ENCODE measurements at places on chromosomes 16 and 17. TPM values are rescaled to one million over a fixed set of nuclear protein-coding genes. Genes with fewer than 3 reads are reported as not detected.
A peak's percentile ranks its signal among the peaks of the same experiment; 100 is the strongest.

Gene TACO1
- polyA plus RNA-seq, result 16.1 TPM

Gene KRT20
- not detected for polyA plus RNA-seq

Gene RPL13
- polyA plus RNA-seq, result 2,565 TPM

Gene RPTOR
- polyA plus RNA-seq, result 14.0 TPM

DNA sequence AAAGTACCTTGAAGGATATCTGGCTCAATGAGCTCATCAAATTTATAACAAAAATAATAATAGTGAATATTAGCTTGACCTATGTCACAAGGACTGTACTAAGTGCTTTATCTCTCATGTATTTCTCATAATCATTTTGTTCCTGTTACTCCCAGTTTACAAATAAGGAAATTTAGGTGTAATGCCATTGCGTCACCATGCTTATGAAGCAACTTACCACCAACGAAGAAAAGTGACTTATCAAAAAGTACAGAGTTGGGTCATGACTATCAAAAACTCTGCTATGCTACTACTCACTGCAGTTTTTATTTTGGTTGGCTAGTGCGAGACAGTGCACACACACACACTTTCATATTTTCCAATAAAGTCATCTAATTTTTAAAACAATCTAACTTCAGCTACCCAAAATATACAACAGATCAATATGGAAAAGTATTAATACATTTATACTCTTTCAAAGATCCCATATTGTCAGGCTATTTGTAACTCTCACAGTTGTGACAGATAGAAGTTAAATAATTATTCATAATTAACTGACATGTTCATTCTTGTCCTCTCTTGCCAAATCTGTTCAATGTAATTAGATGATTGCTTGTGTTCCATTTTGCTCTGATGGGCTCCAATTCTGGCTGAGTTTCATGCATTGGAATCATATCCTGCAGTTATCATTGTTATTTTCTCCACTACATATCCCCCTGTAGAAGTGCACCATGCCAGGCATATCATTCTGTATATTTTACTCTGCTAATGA is 119.4 kb downstream of the KCNJ2 start:
- DNase-seq, result no peak

- no peak for DNase-seq
These were observed 19.7 kb downstream of the DHRS7B start for GRCh38 chr17:21146362-21147015.

DNA sequence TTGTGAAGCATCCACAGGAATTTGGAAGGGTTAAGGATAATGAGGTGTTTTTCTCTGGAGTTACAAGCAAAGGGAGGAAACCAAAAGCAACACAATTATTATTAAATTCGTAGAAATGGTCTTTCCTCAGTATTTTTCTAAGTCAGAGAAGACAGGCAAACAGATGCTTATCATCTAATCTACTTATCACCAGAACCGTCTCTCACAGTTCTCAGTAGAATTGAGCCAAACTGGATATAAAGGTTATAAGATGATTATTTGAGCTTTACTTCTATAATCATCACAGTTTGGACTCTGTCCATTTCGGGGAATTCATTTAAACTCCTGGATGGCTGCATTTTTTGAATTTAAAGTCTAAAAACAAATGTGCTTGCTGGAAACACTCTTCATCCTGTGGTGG is 245.0 kb downstream of the KCNJ2 start:
- no peak for DNase-seq

GRCh38 chr17:76171706-76172105 is 30.7 kb upstream of the FOXJ1 start:
- DNase-seq, result no peak

DNA sequence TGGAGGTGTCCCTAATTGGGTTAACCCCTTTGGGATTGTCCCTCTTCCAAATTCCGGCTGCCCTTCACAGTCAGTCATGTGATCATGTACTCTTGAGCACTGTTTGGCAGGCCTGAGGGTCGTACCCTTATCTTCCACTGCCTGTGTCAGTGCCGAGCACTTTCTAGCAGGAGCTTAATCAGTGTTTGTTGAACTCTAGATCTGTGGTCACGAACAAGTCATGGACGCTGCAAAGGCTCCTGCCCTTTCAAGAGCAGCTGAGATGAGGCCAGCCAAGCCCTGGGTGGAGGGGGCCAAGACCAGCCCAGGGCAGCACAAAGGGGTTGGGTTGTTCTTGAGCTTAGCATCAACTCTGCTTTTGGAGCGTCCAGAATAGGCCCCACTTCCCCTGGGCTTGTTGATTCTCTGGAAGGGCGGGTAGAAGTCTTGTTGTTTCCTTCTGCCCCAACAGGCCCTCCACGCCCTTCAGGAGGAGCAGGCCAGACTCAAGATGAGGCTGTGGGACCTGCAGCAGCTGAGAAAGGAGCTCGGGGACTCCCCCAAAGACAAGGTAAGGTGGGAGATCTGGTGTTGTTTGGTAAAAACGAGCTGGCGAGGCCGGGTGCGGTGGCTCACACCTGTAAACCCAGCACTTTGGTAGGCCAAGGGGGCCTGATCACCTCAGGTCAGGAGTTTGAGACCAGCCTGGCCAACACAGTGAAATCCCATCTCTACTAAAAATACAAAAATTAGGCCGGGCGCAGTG is 5.3 kb downstream of the IFI35 start:
- no peak for DNase-seq

GRCh38 chr17:70390049-70390448 is 220.7 kb downstream of the KCNJ2 start:
- DNase-seq, result no peak

DNA sequence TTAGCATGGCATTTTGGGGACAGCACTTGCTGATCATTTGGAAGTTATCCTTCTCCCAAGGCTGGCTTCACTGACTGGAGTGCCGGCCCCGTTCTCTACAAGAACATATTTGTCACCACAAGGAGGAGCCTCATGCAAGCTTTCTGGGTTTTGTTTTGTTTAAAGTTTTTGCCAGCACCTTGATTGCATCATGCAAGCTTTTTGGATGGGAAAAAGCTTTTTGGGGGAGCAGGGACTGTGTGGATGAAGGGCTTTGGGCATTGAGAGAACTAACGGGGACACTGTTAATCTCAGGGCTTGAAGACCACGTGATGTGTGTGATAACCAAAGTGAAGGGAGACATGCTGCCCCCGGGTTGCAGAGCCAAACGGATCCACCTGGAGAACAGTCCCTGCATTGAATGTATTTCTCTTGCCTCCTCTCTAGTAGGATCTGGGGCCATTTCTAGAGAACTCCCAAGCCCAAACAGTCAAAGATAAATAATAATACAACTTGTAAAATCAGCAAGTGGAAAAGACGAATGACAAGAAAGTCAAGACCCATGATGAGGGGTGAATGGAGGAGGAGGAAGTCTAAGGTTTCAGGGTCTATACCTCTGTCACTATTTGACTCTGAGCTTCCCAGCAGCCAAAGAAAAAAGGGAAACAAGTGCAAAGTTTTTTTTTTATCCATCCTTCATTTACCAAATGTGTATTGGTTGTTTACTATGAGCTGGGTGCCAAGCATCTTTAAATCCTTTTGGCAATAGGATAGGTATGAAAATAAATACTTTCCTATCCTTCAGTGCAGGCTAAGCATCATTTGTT is 17.2 kb downstream of the TMEM114 start:
- DNase-seq, result no peak

- DNase-seq, result no peak
These were observed 3.8 kb downstream of the SLX4 start for GRCh38 chr16:3607634-3608033.

GRCh38 chr16:17866996-17867395 is 396.2 kb upstream of the XYLT1 start:
- DNase-seq, result no peak

DNA sequence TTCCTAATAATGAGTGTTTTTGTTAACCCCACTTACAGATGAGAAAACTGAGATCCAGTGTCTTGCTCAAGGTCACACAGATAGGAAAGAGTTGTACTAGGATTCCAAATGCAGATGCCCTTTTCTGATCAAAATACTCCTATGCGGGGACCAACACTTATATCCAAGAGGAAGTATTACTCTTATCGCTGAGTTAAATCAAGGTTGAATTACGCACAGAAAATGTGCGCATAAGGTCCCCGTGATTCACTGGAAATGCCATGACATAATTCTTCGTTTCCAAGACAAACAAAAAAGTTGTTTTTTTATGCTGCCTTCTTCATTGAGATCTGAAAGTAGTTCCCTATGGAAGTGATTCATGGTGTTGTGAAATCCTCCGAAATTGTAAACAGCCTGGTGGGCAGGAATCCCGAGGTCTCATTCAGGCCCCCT is 463.8 kb upstream of the HSBP1 start:
- peak; percentile 14 for DNase-seq

DNA sequence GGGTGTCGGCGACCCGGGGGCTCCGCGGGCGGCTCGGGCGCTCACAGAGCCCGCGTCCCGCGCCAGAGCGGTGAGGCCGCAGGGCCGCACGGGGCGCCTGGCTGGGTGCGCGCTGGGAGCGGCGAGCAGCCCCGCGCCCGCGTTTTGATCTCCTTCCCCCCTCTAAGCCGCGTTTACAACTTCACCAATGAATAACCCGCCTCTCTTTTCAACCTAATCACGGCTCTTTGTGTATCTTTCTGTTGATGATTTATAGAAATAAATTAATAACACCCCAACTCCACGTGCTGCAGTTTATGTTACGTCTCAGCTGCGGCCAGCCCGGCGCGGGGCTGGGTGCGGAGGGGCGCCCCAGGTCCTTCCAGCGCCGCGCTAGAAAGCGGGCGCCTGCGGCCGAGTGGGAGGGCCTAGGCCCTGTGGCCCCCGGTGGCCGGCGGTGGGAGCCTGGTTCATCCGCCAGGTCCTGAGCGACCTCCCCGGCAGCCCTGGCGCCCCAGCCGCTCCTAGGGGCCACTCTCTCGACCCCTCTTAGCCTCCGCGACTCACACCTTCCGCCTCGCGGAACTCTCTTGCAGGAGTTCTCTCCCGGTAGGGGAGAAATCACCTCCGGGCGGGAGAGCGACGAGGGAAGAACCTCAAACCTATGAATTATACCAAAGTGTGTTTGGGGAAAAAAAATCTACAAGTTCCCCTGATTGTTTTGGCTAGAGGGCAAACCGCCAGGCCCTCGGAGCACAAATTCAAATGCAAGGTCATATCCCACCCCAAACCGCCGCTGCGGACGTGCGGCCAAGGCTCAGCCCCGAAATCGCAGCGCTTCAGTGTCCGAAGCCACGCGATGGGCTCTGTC is 1.9 kb downstream of the HNF1B start:
- no peak for DNase-seq

DNA sequence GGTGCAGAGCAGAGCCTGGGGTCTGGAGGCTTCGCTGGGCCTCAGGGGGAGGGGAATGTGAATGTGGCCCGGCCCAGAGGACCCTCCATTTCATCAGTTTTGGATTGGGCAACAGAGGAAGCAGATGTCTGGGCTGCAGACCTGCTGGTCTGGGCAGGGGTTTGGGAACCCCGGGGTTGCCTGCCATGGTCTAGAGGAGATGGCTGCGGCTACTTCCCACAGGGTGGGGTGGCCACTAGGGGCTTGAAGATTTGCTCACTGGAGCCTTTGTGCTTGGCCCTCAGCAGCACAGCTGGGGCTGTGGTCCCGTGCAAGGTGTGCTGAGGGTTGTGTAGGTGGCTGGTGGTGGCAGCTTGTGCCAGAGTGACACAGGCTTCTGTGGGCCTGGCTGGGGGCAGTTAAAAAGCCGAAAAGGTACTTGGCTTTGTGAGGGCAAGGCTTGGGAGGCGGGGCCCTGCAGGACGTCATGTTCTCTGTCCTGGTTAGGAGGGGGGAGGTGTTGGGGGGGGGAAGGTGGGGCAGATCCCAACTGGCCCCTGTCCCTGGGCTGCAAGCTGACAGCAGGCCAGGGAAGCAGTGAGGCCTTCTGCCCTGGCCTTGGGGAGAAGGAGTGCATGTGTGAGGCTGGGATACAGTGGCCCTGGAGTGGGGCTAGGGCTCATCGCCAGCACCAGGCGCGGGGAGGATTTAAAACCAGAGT is 98.0 kb downstream of the KPNA2 start:
- DNase-seq, result no peak

DNA sequence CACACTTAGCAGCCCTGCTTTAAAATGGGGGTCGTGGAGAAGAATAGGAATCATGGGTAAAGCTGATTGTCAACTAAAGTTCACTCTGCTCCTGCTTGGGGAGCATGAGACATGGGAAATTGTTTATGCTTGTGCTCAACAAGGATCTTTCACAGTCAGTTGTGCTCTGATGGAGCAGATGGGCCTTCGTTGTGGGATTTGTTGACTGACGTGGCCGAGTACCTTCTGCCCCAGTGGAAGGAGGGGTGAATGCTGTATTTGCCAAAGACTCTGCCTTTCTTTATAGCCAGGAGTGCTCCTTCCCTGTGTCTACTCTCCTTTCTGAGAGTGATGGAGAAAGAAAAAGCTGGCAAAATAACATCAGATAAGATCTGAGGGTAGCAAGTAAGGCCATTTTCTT is 11.4 kb downstream of the ARSG start:
- DNase-seq, result no peak

- no peak for DNase-seq
These were observed 7.5 kb downstream of the UBE2Z start for GRCh38 chr17:48915459-48916282.

DNA sequence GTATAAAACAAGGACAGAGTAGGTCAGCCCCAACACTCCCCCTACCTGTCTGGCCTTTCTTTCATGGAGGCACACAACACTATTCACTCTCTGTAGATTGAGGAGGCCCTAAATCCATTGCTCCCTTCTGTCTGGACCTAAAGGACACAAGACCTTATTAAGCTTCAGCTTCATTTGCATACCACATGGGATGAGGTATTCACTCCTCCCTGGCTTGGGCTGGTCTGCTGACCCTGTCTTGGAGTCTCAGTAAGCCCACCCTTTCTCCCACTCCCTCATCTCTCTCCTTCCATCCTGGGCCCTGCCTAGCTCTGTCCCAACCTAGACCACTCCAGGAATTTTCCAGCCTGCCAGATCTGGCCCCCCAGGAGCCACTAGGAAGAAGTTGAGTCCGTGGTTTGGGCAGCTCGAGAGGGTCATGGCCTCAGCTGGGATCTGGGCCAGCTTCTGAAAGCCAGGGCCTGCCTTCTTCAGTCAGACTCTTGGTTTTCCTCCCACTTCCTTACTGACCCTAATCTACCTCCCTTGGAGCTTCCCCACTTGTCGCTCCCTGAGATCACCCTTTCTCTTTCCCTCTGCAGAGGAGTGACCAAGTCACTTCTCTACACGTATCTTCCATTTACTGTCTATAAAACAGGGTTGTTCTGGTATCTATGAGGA is 6.5 kb upstream of the LLGL1 start:
- DNase-seq, result peak; percentile 36

GRCh38 chr16:22728167-22728836 is 85.7 kb upstream of the HS3ST2 start:
- peak; percentile 24 for DNase-seq

GRCh38 chr16:56916571-56917403 is 15.2 kb upstream of the HERPUD1 start:
- no peak for DNase-seq
